ENCODE measurements at places on chromosomes 4 and X. TPM values are rescaled to one million over a fixed set of nuclear protein-coding genes. Genes with fewer than 3 reads are reported as not detected.
A peak's percentile ranks its signal among the peaks of the same experiment; 100 is the strongest.

The RASL11B gene
- not detected for total RNA-seq

The USP17L13 gene
- not detected for total RNA-seq

The FAM47C gene
- not detected for total RNA-seq

The FAM50A gene
- total RNA-seq, result 79.5 TPM

The CXCL10 gene
- total RNA-seq, result 1.9 TPM

GRCh38 chrX:16119353-16120220 is 3.8 kb upstream of the GRPR start:
- H3K27ac ChIP-seq, result no peak overlapping the region
- H3K36me3 ChIP-seq, result no peaks in the 10 kb centered on the region
- no peak overlapping the region for H3K4me3 ChIP-seq
- H3K27me3 ChIP-seq, result no peaks in the 10 kb centered on the region

DNA sequence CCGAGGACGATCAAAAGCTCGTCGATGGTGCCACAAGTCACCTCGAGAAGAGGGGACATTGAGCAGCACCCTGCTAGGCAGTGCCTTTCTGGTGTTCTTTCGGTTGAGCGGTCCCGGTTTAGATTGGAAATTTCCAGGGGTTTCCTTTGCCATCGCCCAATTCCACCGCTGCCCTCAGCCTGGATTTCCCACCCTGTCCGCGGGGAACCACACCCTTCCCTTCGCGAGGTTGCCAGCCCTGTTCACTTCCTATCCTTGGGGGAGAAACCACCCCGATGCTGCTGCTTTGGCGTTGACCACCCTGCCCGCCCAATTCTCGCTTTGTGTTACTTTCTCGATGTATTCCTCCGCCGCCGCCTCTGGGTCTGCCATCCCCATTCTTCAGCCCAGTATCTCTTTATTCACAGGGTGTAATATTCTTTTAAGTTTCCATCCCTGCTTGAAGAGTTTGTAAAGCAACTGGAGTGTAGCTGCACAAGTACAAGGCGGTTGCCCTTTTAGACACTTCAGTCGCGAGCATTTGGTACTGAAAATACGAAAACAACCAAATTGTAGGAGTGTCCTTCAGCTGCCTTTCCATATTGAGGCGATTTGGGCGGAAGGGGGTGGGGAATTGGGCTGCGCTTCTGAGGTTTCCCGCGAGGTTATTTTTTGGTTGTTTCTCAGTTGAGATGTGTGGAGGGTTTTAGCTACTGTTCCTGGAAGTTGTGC is 1.1 kb downstream of the OGT start:
- H3K27ac ChIP-seq, result peak overlapping the region; percentile 89
- H3K36me3 ChIP-seq, result peaks cover 4% of the 10 kb centered on the region
- H3K4me3 ChIP-seq, result peak overlapping the region; percentile 96
- peak; percentile 60 for DNase-seq
- no peaks in the 10 kb centered on the region for H3K27me3 ChIP-seq
- peaks cover 21% of the 10 kb centered on the region for H3K4me1 ChIP-seq

DNA sequence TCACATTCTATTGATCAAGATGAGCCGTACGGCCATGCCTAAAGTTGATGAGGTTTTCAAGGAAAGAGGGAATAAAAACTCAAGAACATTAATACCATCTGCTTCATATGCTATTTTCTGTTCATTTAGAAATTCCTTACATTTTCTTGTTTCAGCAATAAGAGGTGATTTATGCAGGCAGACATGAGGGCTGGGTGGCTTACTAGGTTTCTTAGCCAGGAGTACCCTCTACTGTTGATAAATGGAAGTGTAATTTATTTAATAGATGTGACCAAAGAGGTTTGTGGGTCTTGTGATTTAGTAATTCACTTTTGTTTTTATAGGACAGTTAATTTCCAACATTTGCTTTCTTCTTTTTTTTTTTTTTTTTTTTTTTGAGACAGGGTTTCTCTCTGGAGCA is 6.4 kb upstream of the SMIM9 start:
- DNase-seq, result peak; percentile 32
- no peaks in the 10 kb centered on the region for H3K4me1 ChIP-seq
- H3K27me3 ChIP-seq, result no peaks in the 10 kb centered on the region
- H3K36me3 ChIP-seq, result no peaks in the 10 kb centered on the region
- no peak overlapping the region for H3K27ac ChIP-seq
- H3K4me3 ChIP-seq, result no peak overlapping the region

- H3K36me3 ChIP-seq, result no peaks in the 10 kb centered on the region
- DNase-seq, result no peak
- H3K4me1 ChIP-seq, result no peaks in the 10 kb centered on the region
- no peak overlapping the region for H3K27ac ChIP-seq
- H3K27me3 ChIP-seq, result no peaks in the 10 kb centered on the region
These were observed 29.1 kb upstream of the PLS3 start for GRCh38 chrX:115531818-115532403.

- no peak overlapping the region for H3K27ac ChIP-seq
- no peaks in the 10 kb centered on the region for H3K36me3 ChIP-seq
- DNase-seq, result no peak
These were observed 152.0 kb upstream of the FTHL17 start for GRCh38 chrX:31223817-31224216.

DNA sequence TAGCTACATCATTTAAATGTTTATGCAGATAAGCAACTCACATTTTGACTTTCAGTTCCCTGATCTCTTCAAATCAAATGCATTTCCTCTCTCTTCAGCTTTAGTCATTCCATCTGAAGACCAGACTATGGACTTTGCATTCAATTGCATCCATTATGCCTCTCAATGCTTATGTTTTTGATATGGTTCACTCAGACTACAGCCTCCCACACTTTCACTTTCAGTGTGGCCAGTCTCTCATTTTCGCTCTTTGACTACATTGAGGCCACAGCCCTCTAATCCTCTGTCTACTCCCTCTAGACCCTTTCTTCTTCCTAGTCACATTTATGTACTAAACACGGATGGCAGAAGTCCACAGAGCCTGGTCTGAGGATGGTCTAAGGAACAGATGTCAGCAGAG is 24.5 kb upstream of the VEGFC start:
- DNase-seq, result no peak
- H3K36me3 ChIP-seq, result no peaks in the 10 kb centered on the region
- H3K4me3 ChIP-seq, result no peak overlapping the region
- H3K4me1 ChIP-seq, result no peaks in the 10 kb centered on the region

DNA sequence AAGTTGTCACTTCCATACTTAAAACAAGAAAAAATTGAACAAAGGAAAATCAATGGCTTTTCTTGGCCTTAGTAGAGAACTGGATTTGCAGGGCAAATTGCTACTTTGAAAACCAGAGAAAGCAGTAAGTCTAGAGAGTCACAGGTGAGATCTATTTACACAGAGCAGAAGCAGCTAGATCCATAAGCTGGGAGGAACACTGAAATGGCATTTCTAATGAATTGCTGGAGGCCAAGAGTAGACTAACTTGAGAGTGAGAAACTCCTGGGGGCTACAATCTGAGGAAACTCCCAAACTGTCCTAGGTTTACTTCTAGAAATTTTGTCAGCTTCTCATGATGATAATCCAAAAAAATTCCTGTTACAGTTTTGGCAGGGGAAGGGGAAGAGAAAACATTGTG is 133.3 kb downstream of the SPCS3 start:
- H3K4me1 ChIP-seq, result no peaks in the 10 kb centered on the region
- no peak for DNase-seq
- H3K4me3 ChIP-seq, result no peak overlapping the region

GRCh38 chr4:25926462-25926861 is 12.4 kb downstream of the SMIM20 start:
- H3K27ac ChIP-seq, result no peak overlapping the region
- no peak overlapping the region for H3K4me3 ChIP-seq
- H3K4me1 ChIP-seq, result no peaks in the 10 kb centered on the region
- no peaks in the 10 kb centered on the region for H3K36me3 ChIP-seq
- DNase-seq, result no peak

- no peak overlapping the region for H3K27ac ChIP-seq
- no peaks in the 10 kb centered on the region for H3K27me3 ChIP-seq
- no peak for DNase-seq
- no peaks in the 10 kb centered on the region for H3K4me1 ChIP-seq
- H3K36me3 ChIP-seq, result peaks cover 29% of the 10 kb centered on the region
These were observed 15.1 kb downstream of the TRAPPC11 start for GRCh38 chr4:183674153-183674552.

DNA sequence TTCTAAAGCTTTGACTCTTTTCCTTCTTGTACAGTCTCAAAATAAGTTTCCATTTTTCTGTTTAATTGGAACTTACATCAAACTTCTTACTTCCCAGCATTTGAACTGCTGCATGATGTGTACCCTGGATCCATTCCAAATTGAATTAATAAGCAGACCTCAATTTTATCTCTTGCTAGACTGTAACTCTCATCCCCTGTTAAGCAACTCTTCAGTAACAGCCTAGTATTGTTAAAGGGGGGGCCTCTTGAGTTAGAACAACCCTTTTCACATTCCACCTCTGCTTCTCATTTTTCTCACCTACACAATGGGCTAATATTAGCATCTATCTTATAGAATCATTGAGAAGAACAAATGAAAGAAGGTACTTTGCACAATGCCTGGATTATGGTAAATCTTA is 169.4 kb downstream of the IL1RAPL1 start:
- no peaks in the 10 kb centered on the region for H3K4me1 ChIP-seq
- no peaks in the 10 kb centered on the region for H3K27me3 ChIP-seq
- H3K36me3 ChIP-seq, result no peaks in the 10 kb centered on the region
- no peak overlapping the region for H3K4me3 ChIP-seq

DNA sequence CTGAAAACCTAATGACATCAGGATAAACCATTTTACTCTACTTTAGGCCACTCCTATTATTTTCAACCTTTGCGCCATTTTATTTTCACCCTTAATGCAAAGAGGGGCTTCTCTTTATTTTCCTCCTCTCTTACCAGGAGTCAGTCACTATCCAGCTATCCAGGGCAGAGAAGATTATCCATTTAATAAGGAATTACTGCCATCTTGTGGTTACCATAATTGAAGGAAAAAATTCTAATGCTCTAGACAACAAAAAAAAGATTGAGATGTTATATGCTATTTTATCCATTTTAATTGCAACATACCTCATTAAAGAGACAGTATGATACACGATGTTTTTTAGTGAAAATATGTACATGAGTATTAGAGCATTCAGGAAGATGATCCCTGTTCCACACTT is 514.5 kb upstream of the FAM241A start:
- DNase-seq, result no peak
- H3K27ac ChIP-seq, result no peak overlapping the region
- H3K4me1 ChIP-seq, result no peaks in the 10 kb centered on the region
- no peaks in the 10 kb centered on the region for H3K27me3 ChIP-seq

DNA sequence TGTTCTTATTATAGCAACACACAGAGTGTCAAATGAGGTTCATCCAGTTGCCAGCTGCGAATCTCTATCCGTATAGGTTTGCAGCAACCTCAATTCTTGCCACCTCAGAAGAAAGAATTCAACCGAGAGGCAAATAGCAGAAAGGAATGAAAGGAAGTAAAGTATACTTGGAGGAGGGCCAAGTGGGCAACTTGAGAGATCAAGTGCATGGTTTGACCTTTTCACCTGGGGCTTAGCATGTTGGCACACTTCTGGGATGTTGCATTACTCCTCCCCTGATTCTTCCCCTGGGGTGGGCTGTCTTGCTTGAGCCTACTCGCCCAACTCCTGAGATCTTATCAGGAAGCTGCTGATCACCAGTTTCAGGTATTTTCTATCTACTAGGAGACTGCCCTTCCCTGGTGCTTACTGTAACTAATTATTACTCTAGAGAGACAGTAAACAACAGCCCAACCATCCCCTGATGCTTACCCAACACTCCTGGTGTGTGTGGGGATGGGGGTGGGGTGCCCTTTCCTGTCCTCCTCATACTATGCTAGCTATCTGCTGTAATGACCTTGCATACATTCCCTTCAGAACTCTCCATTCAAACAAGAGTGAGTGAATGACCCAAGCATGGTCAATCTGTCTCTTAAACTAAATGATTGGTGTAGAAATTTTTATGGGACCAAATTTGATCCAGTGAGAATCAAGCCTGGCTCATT is 7.3 kb upstream of the TMEM33 start:
- no peak overlapping the region for H3K27ac ChIP-seq
- H3K27me3 ChIP-seq, result no peaks in the 10 kb centered on the region
- no peak for DNase-seq
- H3K4me3 ChIP-seq, result no peak overlapping the region
- H3K4me1 ChIP-seq, result no peaks in the 10 kb centered on the region

- H3K27ac ChIP-seq, result no peak overlapping the region
- no peaks in the 10 kb centered on the region for H3K36me3 ChIP-seq
- H3K27me3 ChIP-seq, result no peaks in the 10 kb centered on the region
- no peaks in the 10 kb centered on the region for H3K4me1 ChIP-seq
- H3K4me3 ChIP-seq, result no peak overlapping the region
- DNase-seq, result no peak
These were observed 71.7 kb downstream of the FAM184B start for GRCh38 chr4:17709763-17710068.

GRCh38 chr4:131258361-131258760 is 1890.7 kb upstream of the PCDH10 start:
- H3K4me3 ChIP-seq, result no peak overlapping the region
- H3K27ac ChIP-seq, result no peak overlapping the region
- H3K4me1 ChIP-seq, result no peaks in the 10 kb centered on the region
- no peak for DNase-seq

GRCh38 chrX:74535408-74536151 is 78.8 kb downstream of the RLIM start:
- peak overlapping the region; percentile 55 for H3K4me3 ChIP-seq
- peak overlapping the region; percentile 24 for H3K27ac ChIP-seq
- H3K4me1 ChIP-seq, result no peaks in the 10 kb centered on the region
- H3K27me3 ChIP-seq, result no peaks in the 10 kb centered on the region
- no peaks in the 10 kb centered on the region for H3K36me3 ChIP-seq

GRCh38 chr4:153074936-153075630 is 129.2 kb upstream of the TRIM2 start:
- H3K27me3 ChIP-seq, result no peaks in the 10 kb centered on the region
- H3K4me3 ChIP-seq, result no peak overlapping the region
- H3K4me1 ChIP-seq, result peaks cover 6% of the 10 kb centered on the region
- H3K27ac ChIP-seq, result no peak overlapping the region
- DNase-seq, result no peak

DNA sequence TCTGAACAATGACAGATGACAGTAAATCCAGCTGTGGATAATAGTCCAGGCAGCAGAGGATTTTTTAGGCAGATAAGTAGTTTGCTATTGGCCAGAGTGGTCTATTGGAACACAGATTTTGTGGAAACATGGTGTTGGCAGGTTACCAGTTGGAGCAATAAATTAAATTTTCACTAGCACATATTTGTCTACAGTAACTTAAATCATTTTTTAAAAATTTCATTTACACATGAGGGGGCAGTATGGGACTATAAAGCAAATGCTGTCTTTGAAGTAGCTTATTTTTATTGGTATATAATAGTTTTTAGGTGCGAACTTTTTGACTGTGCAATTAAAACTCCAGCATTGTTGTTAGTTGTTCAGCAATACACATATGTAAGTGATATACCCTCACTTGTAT is 289.8 kb downstream of the ARHGAP10 start:
- no peaks in the 10 kb centered on the region for H3K36me3 ChIP-seq
- no peaks in the 10 kb centered on the region for H3K4me1 ChIP-seq
- H3K4me3 ChIP-seq, result no peak overlapping the region
- H3K27ac ChIP-seq, result no peak overlapping the region
- H3K27me3 ChIP-seq, result no peaks in the 10 kb centered on the region
